Mucosa of descending colon (tissue), 3 donors: ENCODE measurements at places on chromosomes 1 and 21. TPM values are rescaled to one million over a fixed set of nuclear protein-coding genes. Genes with fewer than 3 reads are reported as not detected.
A peak's percentile ranks its signal among the peaks of the same experiment; 100 is the strongest.

- peak; percentile 90 for DNase-seq
These were observed 12.6 kb downstream of the ZC3H12A start for GRCh38 chr1:37486680-37487618.

TMEM240 gene
- total RNA-seq = 1.5 TPM

GRCh38 chr1:83889707-83890106, 109.2 kb downstream of the TTLL7 start:
- no peak for DNase-seq

ZFP69 gene
- total RNA-seq = 2.7 TPM

GRCh38 chr1:161768986-161769672, 3.0 kb downstream of the ATF6 start:
- no peak for DNase-seq

- DNase-seq = peak; percentile 10
These were observed 648.1 kb downstream of the PLPP3 start for GRCh38 chr1:55931081-55931940.

MYOG gene
- total RNA-seq = not detected

DNA sequence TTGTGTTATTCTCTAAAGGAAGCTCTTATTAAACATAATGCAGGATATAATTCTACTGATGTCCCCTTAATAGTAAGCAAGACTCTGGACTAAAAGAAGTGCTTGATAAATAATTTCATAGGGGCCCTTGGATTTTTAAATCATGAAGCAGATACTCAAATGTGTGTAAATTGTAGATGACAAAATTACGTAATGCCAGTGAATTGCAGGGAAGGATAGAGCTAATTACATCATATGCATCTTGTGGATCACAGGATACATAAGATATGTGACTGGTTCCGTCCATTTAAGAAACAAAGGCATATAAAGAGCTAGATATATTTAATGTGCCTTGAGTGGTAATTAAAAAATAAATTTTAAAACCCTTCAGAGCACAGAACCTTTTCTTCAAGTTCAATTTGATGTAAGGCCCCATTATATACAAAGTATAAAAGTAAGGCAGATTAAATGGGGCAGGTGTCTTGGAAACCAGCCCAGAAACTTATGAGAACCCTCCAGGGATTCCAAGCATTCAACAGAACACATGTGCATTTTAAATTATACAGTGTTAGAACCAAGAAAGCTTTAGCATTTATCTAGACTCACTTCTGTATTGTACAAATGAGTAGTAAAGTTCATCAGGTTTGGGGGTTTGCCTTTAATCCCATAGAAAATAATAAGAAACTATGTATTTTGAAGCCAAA, 190.4 kb downstream of the NCAM2 start:
- no peak for DNase-seq

DNA sequence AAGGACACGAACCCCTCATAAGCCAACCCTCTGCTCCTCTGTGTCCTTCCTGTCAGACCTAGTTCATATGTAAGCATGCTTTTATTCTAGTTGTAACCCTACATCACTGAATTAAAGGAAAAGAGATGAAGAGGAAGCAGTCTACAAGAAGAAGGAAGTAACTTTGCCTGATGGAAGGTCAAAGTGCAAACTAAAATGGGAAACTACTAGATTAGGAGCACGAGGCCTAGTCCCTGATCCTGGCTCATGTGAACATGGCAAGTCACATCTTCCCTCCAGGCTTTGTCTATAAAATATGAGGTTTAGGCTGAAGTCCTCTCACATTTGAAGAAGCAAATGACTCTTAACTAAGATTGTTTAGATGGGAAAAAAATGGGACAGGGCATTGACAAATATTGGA, 13.2 kb downstream of the ZMYND12 start:
- no peak for DNase-seq

- no peak for DNase-seq
These were observed 10.2 kb downstream of the RHOU start for GRCh38 chr1:228745497-228745896.

DNA sequence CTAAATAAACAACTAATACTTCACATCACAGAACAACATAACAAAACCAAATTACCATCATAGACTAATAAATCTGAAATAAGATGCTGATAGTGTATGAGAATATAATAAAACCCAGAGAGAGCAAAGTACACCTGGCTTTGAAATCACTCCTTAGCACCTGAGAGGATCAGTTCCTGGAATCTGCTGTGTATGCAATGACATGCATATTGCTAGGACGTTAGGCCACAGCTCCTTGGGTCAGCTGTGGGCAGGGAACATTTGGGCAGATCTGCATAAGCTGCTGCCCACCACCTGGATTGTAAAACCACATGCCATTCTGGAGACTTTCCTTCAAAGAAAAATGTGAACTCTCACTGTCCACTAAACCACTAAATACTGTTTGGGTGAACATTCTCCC, 81.1 kb downstream of the NR5A2 start:
- DNase-seq = no peak

- DNase-seq = no peak
These were observed 111.6 kb upstream of the GADD45A start for GRCh38 chr1:67573311-67573872.

MFN2 gene
- total RNA-seq = 110 TPM
